Erythroblast (primary cell): ENCODE measurements at places on chromosomes 13 and 19.

- no peak for DNase-seq
These were observed 58.2 kb upstream of the EEF1AKMT1 start for GRCh38 chr13:20831933-20832332.

GRCh38 chr13:95710313-95710712, 33.4 kb downstream of the DNAJC3 start:
- no peak for DNase-seq

DNA sequence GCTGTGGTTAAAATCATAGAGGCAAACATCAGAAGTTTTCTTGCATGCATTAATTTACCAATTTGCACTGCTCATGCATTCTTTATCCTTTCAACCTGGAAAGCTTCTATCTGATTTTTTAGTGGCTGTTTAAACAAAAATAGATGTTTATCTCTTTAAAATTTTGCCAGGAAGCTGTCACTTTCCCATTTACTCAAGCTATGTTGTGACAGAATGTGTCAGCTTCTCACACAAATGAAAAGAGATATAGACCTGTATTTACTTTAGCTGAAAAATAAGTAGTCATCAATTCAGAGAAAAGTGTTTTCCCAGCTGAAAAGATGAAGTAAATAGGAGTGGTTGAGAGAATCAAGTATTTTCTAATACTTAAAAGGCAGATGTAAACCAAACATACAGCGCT, 872.8 kb downstream of the DACH1 start:
- no peak for DNase-seq

DNA sequence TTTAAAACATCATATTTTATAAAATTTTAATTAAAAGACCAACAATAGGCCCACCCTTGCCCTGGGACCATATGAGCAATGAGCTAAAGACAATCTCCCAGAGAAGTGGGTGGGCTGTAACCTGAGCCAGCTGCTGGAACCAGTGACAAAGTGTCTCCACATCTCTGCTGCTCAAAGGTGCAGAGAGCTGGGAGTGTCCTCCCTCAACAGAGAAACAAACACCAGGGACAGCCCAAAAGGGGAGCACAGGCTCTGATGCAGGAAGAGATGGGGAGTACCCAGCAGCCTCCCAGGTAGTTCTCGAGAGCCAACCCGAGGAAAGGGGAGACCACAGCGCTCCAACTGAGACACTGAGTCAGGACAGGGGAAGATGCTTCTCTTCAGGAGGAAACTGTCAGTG, 39.1 kb downstream of the DOCK9 start:
- DNase-seq: no peak

GRCh38 chr19:49468199-49468598, 5.8 kb upstream of the FLT3LG start:
- DNase-seq: no peak
